ENCODE measurements at places on chromosomes 4 and X.

- no peak for DNase-seq
Measured at GRCh38 chrX:37662181-37662580, 23.4 kb upstream of the XK start.

DNA sequence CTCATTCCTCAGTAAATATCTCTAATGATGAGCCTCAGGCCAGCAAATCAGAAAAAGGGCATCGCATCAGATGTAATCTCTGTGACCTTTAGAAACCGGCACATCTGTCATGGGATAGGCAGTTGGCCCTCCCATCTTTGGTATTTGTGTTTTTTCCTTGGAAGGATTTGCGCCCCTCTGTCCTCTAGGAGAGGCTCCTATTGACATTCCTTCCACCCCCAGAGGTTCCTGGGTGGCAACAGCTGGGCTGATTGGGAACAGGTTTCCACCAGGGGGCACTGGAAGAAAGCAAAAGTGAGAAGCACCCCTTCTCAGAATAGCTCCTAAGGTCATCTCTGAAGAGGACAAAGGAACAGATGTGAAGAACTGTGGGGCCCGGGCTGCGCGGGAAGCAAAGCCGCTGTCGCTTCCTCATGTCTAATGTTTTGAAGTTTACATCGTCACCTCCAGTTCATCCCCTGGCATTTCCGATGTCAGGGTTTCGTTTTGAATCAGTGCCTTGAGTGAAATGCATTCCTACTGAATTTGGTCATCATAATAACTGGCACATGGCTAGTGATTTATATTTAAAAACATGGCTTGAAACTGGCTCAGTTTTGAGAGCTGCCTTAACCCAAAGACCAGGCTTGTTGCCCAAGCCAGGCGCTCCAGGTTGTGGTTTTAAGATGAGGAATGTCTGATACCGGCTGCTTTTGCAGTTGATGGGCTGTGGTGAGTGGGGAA lies 6.2 kb downstream of the TXK start:
- peak; percentile 89 for DNase-seq

- DNase-seq: no peak
Measured at GRCh38 chr4:98026362-98026761, 116.9 kb downstream of the STPG2 start.

DNA sequence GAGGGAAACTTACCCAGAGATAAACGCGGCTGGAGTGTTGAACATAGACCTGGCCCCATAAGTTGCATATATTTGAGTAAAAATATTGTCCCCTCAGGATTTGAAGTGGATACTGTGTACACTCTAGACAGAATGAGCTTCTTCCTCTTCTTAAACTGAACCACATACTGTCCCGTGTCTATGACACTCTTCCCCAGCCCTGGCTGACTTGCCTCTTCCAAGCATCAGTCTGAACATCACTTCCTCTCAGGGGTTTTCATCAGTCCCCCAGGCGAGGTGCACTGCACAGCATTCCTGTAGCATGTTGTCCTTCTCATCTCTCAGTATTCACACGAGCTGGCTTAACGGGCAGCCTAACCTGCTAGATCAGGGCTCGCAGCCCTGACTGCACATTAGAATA lies 80.5 kb upstream of the TMEM150C start:
- DNase-seq: no peak

DNA sequence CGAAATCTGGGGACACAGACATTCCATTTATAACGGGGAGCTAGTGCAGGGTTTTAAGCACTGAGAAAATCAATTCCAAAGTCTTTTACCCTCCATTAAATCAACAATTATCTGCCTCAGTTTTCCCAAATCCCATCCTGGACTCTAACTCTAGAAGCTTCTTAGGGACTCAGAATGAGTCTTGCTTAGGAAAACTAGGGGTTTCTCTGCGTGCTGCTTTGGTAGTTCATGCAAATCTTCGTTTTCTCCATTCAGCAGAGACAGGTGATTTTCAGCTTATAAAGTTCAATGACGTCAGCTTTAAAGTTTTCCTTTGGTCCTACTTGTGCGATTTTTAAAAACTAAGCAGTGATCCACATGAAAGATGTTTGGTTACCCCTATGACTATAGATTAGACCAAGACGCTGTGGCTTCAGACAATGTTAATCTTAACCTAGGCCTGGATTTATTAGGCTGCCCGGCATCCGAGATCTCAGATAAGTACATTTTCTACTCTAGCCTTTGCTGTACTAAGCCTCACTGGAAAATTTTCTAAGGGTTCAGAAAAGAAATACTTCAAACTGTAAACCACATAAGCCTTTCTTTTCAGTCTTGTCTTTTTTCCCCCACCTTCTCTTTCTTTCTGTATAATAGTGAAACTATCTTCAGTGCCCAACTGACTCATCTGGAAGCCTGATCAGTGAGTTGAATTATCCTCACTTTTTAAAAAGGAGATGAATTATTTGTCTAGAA lies 121.4 kb upstream of the GATB start:
- no peak for DNase-seq

DNA sequence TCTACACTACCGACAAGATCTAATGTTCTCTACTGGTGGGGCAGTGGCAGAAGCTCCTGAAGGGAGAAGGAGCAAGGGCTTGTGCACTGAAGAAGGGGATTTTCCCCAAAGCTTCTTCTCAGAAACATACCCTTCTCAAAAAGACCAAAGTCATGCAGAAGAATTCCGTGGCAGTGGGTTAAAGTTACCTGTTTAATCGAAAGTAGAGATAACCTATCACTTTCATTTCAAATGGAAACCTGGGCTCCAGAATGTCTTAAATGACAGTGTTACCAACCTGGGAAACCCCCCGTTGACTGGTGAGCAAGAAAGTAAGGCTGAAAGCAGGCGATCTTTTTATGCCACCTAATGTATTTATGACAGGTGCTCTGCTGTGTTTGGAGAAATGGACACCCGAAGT lies 92.5 kb upstream of the TEX13D start:
- DNase-seq: peak; percentile 65

DNA sequence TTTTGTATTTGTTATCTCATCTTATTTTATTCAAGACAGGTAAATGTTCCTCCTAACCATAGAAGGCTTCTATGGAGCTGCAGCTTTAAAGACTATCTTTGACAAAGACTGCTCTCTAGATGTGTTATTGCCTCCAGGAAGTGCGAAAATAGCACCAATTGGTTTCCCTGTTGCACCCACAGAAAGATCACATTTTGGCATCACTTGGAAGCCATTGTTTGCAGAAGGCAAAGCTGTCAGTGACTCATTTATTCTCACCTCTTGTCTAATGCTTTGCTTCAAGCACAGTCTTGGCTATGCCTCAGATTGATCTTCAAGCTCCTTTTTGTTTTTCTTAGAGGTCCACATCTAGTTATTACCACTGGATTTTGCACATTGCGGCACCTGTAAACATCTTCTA lies 150.3 kb downstream of the PCDH7 start:
- no peak for DNase-seq
